ENCODE measurements at places on chromosomes 1 and 21. TPM values are rescaled to one million over a fixed set of nuclear protein-coding genes. Genes with fewer than 3 reads are reported as not detected.

The SIM2 gene
- not detected for total RNA-seq

The GSTM5 gene
- total RNA-seq: 23.3 TPM

- no peak for DNase-seq
These were observed 364.5 kb upstream of the DUSP10 start for GRCh38 chr1:222106377-222106776.

GRCh38 chr1:39034114-39034654, 8.0 kb downstream of the NDUFS5 start:
- no peak for DNase-seq

DNA sequence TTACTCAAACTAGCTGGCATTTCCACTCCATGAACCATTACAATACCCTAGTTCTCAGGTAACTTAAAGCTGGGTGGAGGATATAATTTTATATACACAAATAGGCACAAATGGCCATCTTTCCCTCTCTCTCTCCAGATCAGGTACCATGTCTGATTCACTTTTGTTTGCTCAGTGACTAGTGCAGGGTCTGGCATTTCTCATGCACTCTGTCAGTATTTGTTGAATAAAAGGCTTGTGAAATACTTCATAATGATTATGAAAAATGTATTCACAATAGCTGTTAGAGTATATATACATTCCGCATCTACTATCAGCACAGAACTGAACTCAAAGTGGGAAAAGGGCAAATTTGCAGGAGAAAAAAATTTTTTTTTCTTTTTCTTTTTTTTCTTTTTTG, 510.2 kb upstream of the USP24 start:
- no peak for DNase-seq
